EH (cell line): ENCODE measurements at places on chromosomes 12 and 14.

GRCh38 chr12:111355201-111355925 lies 13.5 kb downstream of the PHETA1 start:
- no peak for DNase-seq

DNA sequence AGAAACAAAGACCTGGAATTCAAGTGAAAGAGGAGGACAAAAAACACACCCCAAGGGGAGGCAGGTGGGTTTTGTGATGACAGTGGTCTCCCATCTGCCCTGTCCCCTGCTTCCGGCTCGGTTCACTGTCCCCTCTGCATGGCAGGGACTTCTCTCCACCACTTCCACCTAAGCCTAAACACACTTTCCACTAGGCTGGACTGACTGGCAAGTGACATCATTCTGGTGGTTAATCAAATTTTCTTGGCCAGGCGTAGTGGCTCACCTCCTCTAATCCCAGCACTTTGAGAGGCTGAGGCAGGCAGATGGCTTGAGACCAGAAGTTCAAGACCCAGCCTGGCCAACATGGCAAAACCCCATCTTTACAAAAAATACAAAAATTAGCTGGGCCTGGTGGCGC lies 11.9 kb downstream of the PLEKHG6 start:
- DNase-seq, result no peak

DNA sequence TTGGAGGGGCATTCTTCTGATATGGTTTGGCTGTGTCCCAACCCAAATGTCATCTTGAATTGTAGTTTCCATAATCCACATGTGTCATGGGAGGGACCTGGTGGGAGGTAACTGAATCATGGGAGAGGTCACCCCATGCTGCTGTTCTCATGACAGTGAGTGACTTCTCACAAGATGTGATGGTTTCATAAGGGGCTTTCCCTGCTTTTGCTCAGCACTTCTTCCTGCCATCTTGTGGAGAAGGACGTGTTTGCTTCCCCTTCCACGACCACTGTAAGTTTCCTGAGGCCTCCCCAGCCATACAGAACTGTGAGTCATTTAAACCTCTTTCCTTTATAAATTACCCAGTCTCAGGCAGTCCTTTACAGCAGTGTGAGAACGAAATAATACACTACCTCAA lies 382.4 kb downstream of the VRK1 start:
- DNase-seq, result no peak

DNA sequence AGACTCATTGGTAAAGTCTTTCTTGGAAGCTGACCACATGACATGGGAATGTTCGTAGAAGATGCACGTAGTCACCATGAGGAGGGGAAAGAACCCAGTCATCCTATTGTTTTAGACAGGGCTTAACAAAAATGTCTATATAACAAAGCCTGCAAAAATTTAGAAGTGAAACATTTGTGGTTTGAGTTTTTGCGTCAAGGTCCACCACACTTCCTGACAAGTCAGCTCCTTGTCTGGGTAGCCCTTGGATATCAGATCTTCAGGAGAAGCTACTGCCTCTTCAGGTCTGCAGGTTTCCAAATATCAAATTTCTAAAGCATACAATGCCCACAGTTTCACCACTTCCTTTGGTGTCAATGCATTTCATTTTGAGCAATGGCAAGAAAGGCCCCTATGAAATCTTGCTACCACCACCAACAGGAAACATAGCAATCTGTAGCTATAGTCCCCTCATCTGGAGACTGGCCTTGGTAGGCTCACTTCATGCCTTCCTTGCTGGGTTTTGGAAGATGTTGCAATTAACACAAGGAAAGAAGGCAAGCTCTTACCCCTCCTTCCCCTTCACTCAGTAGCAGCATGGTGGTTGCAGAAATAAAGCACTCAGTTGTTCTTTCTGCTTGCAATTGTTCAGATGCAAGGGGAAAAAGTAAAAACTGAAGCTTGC lies 235.2 kb downstream of the PCNX1 start:
- peak; percentile 99 for DNase-seq

- DNase-seq, result no peak
Measured at GRCh38 chr12:70840656-70841350, 79.7 kb downstream of the PTPRR start.

DNA sequence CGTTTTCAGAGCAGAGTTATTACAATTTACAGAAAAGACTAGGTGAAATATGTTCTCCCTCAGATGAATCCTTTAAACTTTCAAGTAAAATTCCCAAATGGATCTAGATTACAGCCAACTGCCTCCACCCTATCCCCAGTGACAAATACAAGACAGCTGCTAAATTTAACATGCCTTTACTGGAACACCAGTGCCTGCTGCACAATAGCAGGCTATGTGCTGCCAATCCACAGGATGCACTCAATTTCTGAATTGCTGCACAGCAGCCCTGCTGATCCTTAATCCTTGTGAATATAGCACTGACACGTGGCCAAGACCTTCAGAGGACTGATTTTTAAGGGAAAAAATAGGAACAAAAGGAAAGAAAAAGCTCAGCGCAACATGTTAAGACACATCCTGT lies 128.9 kb downstream of the CCER1 start:
- no peak for DNase-seq

DNA sequence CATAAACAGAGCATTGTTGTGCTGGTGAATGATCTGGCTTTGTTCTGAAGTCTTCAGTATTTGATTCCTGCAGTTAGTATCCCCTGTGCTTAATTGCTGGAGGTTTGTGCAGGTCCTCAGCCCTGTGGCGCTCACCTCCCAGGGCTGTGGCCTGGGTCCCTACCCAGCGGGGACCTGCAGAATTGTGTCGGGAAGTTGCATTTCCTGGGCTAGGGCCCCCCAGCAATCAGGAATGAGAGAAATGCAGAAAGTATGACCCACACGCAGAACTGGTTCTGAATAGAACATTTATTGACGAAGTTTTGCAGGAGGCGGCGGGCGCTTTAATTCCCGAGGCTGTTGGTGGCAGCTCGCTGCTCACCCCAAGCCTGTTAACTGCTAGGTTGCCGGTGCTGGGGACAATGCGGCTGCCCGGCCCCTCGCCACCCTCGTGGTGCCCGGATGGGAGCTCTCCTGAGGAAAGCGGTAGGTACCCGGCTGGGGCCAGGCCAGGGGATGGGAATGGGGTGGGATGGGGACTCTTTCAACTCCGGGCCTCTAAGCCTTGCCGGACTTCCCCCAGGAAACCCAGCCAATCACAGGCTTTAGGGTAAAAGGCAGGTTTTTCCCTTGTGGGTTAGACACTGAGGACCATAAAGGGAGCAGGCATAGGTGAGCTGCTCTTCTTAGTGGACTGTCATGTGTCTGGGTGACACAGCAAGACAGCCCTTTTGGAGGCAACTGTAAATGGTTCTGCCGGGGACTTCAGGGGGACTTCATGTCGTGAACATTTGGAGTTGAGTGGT lies 11.6 kb downstream of the PLEKHG3 start:
- no peak for DNase-seq

- DNase-seq, result no peak
Measured at GRCh38 chr12:70823182-70823976, 97.2 kb downstream of the PTPRR start.

DNA sequence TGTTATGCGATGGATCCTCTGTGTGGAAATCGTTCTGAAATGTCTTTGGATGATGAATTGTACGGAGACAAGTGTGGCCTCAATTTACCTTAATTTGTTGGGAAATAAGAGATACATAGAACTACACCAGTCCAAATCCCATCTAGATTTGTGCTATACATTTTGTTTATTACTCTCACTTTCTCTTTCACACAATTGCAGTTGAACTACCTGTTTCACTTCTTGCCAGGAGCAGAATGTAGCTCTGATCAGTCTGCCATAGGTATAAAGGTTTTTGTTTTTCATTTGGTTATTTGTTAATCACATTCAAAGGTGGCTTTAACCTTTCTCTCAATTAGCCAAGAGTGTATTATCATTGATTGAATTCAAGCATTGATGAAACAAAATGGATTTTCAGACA lies 268.2 kb downstream of the SNAPC1 start:
- no peak for DNase-seq

DNA sequence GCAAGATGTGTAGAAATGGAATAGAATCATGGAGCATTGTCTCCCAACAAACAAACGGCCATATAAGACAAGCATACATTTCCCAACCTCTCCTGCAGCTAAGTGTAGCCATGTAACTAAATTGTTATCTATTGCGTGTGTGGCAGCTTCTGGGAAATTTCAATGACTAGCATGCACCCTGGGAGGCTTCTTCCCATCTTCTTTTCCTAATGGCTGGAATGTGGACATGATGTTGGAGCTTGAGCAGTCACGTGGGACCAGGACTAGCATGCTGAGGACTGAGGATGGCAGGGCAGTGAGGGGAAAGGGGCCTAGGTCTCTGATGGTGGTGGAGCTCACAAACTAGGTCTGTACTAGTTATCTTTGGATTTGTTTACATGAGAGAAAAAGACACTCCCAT lies 21.7 kb upstream of the CTDSP2 start:
- DNase-seq, result peak; percentile 64

DNA sequence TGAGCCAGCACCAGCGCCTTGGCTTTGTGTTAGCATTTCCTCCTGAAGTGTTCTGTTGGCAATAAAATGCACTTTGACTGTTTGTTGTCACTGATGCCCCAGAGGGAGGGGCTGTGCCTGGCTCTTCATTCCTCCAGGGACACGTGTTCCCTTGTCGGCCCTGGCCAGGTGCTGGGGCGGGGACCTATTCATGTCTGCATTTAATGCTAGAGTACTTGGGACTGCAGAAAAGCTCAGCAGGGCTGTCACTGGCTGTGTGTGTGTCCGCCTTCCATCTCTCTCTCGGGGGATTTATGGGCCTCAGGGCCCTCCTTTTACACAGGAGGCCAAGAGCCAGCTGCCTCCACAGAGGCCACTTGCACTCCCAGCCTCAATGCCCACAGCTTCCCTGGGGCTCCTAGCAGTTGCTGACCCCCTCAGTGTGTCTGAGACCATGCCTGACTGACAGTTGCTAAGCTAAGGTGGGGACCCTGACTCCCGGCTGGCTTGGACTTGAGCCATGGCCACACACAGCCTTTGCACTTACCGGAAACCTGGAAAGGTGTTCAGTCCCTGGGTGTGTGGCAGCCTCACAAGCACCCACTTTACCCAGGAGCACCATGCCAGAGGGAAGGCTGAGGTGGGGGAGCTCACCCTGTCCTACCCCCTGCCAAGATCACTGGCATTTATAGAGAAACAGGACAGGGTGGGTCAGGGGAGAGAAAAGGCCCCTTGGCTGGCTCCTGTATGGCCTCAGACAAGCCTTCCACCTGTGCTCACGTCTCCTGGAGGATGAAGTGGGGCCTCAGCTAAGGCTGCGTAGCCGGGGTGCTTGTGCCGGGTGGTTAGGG lies 27.8 kb downstream of the HIP1R start:
- no peak for DNase-seq
